ENCODE measurements at places on chromosomes 3 and 15. TPM values are rescaled to one million over a fixed set of nuclear protein-coding genes. Genes with fewer than 3 reads are reported as not detected.

- DNase-seq, result no peak
Measured at GRCh38 chr3:7585052-7585451, 724.1 kb downstream of the GRM7 start.

The ROPN1B gene
- not detected for total RNA-seq

GRCh38 chr3:16085884-16086608 lies 88.4 kb upstream of the GALNT15 start:
- DNase-seq, result no peak

DNA sequence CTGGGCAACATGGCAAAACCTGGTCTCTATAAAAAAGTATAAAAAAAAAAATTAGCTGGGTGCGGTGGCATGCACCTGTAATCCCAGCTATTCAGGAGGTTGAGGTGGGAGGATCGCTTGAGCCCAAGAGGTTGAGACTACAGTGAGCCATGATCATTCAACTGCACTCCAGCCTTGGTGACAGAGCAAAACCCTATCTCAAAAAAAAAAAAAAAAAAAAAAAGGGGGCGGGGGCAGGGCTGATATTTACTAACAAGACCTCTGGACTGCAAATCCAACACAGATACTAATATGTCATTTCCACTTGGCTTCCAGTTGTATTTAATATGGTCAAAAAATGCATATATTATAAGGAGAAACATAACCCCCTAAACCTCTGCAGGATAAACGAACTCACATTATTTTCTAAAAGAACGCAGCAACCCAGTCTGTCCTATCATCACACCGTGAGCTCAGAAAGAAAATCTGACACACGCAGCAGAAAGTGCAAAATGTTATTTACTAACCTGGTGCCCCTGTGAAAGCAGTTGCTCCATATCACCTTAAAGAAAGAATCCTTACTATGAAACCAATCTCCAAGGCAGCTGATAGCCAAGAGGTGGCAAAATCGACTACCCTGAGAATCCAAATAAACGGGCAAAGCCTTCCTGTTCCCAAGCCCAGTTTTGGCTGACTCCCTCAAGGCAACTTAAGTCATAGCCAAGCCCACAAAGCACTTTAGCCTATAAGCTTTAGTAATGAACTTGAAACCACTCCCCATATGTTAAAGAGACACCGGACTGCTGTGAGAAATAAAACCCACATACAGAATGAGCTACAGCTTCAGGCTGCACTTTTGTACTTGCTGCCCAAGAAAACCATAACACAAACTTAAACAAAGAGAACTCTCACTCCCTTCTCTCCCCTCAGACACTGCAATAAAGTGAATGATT lies 39.3 kb downstream of the PLD1 start:
- no peak for DNase-seq

DNA sequence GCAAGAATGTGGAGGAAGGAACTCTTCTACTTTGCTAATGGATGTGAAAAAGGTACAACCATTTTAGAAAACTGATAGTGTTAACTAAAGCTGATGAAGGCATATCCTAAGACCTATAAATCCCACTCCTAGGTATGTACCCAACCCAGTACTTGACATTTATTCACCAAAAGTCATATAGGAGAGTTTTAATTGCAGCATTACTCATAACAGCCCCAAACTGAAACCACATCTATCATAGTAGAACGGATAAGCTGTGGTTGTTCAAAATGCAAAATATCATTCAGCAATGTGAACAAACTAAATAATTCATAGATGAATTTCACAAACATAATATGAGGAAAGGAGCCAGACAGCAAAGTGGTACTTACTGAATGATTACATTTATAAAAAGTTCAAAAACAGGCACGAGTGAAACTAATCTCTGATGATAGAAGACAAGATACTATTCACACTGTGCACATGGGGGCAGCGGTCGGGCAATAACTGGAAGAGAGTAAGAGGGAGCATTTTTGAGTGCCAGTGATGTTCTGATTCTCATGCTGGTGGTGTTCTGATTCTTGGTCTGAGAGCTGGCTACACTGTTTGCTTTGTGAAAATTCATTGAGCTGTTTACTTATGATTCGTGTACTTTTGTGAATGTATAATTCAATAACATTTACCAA lies 34.3 kb downstream of the GOLIM4 start:
- DNase-seq, result peak; percentile 27

The CACNA2D2 gene
- total RNA-seq, result 1.1 TPM

The FOXB1 gene
- total RNA-seq, result 0.56 TPM

DNA sequence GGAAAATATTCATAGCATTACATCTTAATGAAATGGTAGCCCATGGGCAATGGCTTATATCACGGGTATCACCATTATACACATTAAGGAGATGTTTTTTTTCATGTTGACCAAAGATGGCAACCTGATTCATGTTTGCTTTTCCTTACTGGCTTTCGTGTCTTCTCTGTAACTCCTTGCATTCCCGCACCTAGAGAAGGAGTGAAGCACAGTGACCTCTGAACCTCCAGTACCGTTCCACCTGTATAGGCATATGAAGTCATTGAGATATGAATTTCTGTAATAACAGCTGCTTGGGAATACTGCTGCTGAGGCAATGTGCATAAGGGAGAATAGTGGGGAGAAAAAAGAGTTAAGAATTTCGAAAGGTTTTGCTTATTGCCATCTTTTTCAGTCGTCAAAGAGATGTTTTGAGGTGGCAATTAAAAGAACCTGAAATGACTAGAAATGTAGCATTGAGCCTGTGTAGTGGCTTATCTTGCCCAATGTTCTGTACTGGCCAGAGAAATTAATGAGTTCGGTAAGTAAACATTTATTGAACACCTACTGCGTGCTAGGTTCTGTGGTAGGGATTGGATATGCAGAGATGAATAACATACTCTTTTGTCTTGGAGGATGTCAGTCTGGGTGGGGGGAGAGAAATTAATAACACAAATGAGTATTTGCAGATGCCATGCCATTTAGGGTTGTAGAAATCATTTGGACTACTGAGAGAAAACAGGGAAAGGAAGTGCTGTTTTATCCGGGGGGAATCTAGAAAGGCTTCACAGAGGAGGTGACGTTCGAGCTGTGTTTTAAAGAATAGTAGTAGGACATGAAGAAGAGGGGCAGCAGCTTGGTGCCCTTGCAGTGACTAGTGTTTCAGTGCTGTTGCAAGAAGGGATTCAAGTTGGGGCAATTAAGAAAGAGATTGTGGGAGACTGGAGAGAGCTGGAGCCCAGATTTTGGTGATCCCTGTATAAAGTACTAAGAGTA lies 2.5 kb downstream of the FEM1B start:
- DNase-seq, result no peak

The CLDN1 gene
- total RNA-seq, result 1.6 TPM

GRCh38 chr15:89002281-89002761 lies 85.9 kb upstream of the ABHD2 start:
- no peak for DNase-seq

GRCh38 chr15:99446565-99447496 lies 119.0 kb upstream of the MEF2A start:
- DNase-seq, result no peak

DNA sequence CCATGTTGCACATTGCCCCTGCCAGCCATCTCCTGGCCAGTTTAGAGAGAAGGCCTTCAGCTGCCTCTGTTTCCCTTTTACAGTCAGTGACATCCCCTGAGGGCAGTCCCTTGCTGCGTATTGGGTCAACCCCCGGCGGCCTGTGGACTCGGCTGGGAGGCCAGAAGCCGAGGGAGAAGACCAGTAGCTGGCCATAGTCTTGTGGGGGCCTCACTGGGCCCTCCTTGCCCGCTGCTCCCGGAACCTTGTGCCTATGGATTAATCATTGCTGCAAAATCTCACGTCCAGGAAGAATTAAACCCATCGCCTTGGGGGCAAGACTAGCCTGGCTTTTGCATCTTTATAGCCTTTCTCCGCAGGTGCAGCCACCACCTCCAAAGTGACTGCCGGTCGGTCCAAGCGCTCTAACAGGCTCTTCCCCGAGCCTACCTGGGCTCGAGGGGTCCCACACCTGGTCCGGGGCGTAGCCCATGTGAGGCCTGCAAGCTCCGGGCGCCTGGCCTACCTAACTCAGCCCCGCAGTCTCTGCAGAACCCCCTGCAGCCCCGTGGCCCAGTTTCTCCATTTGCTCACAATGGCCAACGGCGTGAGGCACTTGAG lies 870 bp upstream of the CHAC1 start:
- no peak for DNase-seq

GRCh38 chr3:71916747-71917369 lies 131.9 kb upstream of the PROK2 start:
- no peak for DNase-seq

DNA sequence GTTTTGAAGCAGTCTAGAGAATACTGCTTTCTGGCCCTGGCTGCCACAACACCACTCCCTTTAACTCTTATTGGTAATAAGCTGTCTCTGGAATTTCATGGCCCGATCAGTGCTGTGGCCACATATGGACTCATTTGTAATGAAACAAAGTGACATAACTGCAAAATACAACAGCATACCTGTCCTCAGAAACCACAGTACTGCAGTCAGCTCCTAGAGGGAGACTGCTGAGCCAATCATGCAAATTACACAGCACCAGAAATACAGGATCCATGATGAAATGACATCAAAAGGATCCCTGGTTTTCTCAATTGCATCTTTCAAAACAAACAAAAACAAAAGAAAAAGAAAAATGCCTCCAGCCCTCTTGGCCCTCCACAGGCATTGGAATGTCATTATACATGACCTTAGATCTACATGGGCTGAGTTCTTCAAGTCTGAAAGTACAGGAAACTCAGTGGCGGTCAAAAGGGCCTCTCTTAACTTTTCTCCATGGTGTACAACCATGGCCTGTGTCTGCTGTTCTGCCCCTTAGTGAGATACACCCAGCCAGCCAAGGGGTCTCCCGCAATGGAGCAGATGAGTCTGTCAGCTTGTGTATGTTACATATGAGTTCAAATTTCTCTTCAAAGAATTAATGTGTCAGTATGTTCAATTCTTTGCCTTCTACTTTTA lies 24.9 kb upstream of the KBTBD12 start:
- DNase-seq, result no peak

The ADGRG7 gene
- not detected for total RNA-seq

DNA sequence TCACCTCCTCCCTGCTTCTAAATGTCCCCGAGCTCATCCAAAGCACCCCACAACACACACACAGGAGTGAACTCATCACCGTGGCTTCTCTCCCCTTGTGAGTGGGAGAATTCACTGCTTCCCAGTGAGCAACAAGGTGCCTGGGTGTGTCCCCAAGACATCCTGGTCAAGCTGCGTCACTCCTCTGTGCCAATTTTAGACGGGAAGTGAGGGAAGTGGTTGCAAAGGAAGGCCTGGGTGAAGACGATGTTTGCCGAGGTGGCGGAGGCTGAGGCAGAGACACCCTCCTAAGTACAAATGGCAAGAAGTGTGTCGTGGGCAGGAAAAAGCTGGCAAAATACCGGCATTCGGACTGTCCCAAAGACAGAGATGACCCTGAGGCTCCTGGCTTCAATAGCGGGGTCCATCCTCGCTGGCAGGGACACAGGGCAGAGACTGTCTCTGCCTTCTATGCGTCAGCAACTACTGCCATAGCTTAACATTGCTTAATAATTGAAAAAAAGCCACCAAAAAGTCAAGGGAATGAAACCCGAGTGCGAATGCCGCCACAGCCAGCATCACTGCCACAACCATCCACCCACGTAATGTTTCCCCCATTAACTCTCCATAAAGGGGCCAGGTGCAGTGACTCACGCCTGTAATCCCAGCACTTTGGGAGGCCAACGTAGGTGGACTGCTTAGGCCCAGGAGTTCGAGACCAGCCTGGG lies 72.8 kb downstream of the VGLL4 start:
- DNase-seq, result no peak

The ALPK3 gene
- 0.05 TPM for total RNA-seq

GRCh38 chr3:194675680-194676079 lies 3.7 kb upstream of the LSG1 start:
- DNase-seq, result no peak
